NCI-H2171 treated with DMSO at 0.1 percent for 48 hours (cell line): ENCODE measurements at places on chromosomes 4 and X.

DNA sequence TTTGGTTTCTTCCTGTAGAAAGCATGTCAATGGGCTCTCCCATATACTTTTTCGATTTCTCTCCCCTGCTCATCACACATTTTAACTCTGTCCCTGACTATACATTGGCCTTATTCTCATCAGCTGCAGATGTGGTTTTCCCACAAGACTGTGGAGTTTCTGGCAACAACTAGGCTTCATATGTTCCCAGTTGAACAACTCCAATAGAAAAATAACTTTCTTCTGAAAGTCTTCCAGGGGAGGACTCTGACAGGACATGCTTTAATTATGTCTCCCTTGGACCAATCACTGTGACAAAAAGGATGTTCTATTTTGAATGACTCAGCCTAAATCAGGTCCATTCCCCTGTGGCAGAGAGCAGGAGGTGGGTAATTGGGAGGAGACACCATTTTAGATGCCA is 28.1 kb downstream of the SPANXC start:
- DNase-seq = no peak

- no peak for DNase-seq
Measured at GRCh38 chrX:41561045-41561444, 113.9 kb downstream of the NYX start.

DNA sequence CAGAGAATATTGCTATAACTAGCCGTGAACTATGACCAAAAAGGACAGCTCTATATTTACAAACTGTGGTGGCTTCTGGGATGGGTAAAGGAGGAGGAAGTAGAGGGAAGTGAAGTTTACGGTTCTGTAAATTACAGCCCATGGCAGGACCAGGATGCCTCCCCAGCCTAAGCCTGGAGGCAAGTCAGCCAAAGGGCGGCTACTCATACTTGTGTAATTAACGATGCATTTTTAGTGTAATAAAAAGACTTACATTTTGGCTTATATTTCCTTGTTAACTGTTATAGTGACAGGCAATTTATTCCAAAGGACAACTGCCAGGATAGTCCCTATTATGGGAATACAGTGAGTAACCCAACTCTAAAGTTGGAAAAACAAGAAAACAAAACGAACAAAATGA is 139.9 kb upstream of the OTUD4 start:
- DNase-seq = no peak

DNA sequence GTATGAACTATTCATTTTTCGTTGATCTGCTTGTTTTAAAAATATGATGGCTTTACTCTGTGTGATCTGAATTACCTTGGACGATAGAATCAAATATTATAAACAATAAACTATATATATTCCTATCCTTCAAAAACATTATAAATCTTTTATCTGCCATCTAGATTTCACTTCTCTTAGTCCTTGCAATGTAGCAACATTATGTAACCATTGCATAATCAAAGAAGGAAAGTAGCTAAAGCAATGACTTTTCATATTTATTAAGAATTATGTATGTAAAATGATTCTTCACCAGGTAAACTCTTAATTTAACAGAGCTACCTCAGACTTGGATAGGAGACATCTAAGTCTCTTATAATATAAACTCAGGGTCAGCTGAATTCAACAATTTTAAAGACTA is 210.5 kb downstream of the ADAMTS3 start:
- no peak for DNase-seq

- DNase-seq = peak; percentile 32
Measured at GRCh38 chr4:5980436-5981155, 37.6 kb downstream of the C4orf50 start.

DNA sequence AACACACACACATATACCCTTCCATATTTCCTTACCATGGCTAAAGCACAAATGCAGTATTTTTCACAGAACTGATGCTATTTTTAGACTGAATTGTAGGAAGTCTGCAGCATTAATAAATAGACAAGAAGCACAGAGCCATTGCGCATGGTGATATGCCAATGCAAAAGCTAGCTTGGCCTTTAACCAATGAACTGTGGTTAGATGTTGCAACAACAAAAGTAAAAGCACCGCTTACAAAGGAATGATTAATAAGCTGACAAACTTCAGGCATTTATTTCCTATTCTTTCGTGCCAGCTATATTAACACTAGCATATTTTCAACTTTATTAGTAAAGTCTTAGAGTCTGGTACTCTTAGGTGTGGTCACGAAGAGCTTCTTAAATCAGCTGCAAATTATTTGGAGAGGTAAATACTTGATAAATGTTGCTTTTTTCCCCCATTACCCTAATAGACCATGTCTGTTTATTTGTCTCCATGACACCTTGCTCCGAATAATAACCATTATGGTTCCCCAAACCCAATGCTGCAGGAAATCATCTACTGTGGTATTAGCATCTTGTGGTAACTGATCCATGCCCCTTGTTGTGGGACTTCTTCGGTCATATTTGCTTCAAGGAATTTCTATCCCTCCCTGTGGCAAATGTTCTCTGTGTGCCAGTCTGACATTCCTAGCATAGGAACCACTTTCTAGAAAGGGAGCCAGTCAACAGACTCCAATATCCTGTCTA is 306.1 kb upstream of the TAPT1 start:
- no peak for DNase-seq

GRCh38 chrX:51420610-51421009 is 75.8 kb downstream of the NUDT11 start:
- peak; percentile 26 for DNase-seq

GRCh38 chr4:124304941-124305340 is 407.6 kb downstream of the ANKRD50 start:
- DNase-seq = no peak

- DNase-seq = no peak
Measured at GRCh38 chr4:128916832-128917231, 107.3 kb downstream of the JADE1 start.

- no peak for DNase-seq
Measured at GRCh38 chr4:86398187-86398586, 38.3 kb upstream of the MAPK10 start.

DNA sequence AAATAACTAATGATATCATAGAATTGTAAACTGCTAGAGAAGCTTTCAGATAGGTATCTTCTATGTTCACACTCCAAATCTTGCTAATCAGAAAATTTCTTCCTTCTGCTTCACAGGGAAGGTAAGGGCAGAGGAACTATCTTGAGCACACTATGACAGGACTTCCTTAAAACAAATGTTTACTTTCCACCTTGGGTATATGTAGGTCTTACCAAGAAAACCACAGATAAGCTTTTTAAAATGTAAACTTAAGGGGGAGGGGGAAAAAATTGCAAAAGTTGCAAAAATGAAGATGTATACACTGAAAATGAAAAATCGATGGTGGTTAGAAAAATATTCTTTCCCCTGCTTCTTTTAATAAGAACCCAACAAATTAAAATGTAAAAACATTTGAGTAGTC is 30.9 kb downstream of the YTHDC1 start:
- DNase-seq = no peak

DNA sequence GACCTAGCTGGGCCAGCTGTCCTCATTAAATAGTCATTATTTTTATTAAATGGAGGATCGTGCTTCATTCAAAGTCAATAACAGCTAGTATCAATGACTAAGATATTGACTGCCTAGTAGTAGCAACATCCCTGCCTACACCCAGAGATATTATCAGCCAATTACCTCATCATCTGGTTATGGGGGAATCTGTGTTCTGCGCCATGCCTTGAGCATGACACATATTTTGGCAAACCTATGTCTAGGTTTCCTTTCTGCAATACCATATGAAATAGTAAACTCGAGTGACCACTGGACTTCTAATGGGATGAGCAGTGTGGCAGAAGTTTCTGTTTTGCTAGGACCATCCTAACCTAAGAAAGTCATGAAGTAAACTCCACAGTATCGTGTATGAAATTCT is 50.0 kb upstream of the AADAT start:
- no peak for DNase-seq

DNA sequence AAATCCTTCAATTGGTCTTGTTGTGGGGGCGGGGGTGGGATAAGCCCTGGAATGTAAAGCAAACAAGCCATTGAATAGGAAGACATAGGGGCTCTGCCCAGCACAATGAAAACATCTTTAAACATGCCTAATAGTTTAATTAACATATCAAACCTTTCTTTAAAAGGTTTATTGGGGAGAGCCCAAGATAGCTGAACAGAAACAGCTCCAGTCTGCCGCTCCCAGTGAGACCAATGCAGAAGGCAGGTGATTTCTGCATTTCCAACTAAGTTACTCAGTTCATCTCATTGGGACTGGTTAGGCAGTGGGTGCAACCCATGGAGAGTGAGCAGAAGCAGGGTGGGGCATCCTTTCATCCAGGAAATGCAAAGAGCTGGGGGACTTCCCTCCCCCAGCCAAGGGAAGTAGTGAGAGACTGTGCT is 327.2 kb upstream of the CNKSR2 start:
- DNase-seq = no peak

GRCh38 chrX:45766981-45767501 is 566.4 kb upstream of the DIPK2B start:
- DNase-seq = no peak

GRCh38 chr4:89871211-89871610 is 23.4 kb upstream of the MMRN1 start:
- DNase-seq = no peak

DNA sequence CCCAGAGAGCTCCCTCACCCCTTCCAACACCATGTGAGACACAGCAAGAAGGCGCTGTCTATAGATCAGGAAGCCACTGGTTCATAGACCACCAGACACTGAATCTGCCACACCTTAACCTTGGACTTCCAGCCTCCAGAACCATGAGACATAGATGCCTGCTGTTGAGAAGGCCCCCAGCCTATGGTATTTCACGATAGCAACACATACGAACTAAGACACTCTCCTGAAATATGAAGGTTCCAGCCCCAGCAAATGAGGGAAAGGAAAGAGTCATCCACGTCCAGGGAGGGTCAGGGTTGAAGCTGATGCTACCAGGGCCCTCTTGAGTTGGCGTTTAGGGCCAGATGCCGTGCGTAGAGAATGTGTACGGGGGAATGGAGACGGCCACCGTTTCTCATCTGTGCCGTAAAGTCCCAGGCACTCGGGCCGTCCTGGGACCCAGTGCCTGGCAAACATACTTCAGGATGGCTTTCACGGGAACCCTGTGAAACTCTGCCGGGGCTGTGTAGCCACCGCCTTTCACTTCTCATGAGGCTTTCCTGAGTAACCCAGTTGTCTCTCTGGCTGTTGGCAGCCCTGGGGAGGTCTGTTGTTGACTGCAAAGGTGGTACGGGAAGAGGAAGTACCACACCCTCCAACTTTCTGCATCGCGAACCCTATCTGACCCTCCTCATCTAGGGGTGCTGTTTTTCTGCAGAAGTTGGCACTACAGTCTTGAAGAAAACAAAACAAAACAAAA is 17.7 kb upstream of the P2RY8 start:
- DNase-seq = no peak

DNA sequence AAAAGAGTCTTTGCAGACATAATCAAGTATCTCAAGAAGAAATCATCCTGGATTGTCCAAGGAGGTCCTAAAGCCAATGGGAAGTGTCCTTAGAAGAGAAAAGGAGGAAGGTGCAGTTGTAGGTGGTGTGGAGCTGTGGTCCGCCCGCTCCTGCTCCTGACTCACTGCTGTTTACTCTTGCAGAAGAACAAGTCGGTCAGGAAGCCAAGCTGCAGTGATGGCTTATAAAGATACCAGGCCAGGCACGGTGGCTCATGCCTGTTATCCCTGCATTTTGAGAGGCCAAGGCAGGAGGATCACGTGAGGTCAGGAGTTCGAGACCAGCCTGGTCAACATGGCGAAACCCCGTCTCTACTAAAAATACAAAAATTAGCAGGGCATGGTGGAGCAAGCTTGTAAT is 66.4 kb upstream of the ATP6AP2 start:
- no peak for DNase-seq

DNA sequence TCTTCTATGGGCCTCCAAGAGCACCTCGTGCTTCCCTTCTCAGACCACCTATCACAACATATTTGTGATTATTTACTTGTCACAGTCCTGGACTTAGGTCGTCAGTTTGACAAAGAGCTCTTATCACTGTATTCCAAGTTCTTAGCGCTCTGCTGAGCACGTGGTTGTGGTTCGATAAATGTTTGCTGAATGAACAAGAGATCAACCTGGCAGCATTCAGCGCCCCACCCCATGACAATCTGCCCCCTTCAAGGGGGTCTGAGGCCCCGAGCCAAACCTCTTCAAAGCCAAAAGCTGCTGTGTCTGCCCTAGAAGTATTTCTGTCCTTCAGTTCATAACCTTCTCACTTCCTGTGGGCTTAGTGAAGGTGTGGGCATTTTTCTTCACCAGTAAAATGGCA is 15.0 kb downstream of the RPS4X start:
- no peak for DNase-seq
